ENCODE measurements at places on chromosomes 12 and 14. TPM values are rescaled to one million over a fixed set of nuclear protein-coding genes. Genes with fewer than 3 reads are reported as not detected.

The AACS gene
- 28.1 TPM for total RNA-seq

The CLEC9A gene
- not detected for total RNA-seq

The NELL2 gene
- 2,116 TPM for total RNA-seq

The DTX3 gene
- total RNA-seq: 51.4 TPM

The GLIPR1L1 gene
- total RNA-seq: under 0.01 TPM

The SLC25A21 gene
- 6.1 TPM for total RNA-seq

The SCFD1 gene
- 135 TPM for total RNA-seq

The TRHDE gene
- total RNA-seq: 40.4 TPM

The IGF1 gene
- total RNA-seq: 2.9 TPM

The FOXG1 gene
- total RNA-seq: 65.2 TPM

The KRT72 gene
- not detected for total RNA-seq

The CELA1 gene
- total RNA-seq: not detected

The POTEM gene
- total RNA-seq: not detected
